ENCODE measurements at places on chromosomes 16 and 17.
A peak's percentile ranks its signal among the peaks of the same experiment; 100 is the strongest.

DNA sequence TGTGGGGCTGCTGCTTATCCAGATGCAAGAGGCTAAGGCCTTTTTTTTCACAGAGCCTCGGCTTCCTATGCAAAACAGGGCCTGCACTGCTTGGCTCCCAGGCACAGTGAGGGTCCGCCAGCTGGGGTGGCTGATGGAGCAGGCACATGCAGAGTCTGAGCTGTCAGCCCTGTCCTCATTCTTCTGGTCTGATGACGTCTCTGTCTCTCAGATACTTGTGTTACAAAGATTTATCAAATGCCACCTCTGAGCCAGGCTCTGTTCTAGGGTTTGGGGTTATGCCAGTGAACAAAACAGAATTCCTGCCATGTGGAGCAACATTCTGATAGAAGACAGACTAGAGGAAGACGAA, 4.8 kb downstream of the RNF40 start:
- no peak for DNase-seq

- peak; percentile 36 for DNase-seq
These were observed 4.6 kb downstream of the UNC119 start for GRCh38 chr17:28547623-28548416.

GRCh38 chr16:425740-426114, 278 bp downstream of the RAB11FIP3 start:
- no peak for DNase-seq

GRCh38 chr17:61310590-61310989, 89.1 kb upstream of the TBX2 start:
- no peak for DNase-seq

- DNase-seq = no peak
These were observed 343.8 kb downstream of the SNX29 start for GRCh38 chr16:12320298-12320706.

- DNase-seq = peak; percentile 94
These were observed 8.6 kb downstream of the KDM6B start for GRCh38 chr17:7842380-7843256.

GRCh38 chr17:3903051-3903825, 10.4 kb upstream of the CAMKK1 start:
- DNase-seq = no peak

GRCh38 chr16:60137891-60138290, 1403.8 kb upstream of the GOT2 start:
- no peak for DNase-seq

- DNase-seq = no peak
These were observed 480.2 kb upstream of the ERCC4 start for GRCh38 chr16:13439766-13440165.

- no peak for DNase-seq
These were observed 81.2 kb upstream of the ATP2A3 start for GRCh38 chr17:4045487-4045886.

GRCh38 chr17:7502987-7503386, 18.8 kb downstream of the POLR2A start:
- no peak for DNase-seq

GRCh38 chr16:55898592-55898991, 23.4 kb upstream of the CES5A start:
- no peak for DNase-seq

DNA sequence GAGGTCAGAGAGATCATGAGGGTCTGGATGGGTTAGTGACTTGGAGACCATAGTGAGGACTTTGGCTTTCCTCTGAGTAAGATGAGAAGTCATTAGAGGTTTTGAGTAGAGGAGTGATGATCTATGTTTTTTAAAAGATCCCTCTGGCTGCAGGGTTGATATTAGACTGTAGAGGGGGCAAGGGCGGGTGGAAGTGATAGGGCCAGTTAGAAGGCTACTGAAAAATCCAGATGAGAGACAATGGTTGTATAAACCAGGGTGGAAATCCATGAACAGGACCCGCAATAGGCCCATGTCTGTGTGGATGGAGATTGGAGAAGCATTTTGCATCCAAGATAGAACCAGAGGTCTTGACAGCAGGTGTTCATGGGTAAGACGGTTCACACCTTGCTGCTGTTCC, 9.8 kb downstream of the ITGAL start:
- DNase-seq = no peak

GRCh38 chr17:2239882-2240430, 63.6 kb downstream of the SMG6 start:
- no peak for DNase-seq

DNA sequence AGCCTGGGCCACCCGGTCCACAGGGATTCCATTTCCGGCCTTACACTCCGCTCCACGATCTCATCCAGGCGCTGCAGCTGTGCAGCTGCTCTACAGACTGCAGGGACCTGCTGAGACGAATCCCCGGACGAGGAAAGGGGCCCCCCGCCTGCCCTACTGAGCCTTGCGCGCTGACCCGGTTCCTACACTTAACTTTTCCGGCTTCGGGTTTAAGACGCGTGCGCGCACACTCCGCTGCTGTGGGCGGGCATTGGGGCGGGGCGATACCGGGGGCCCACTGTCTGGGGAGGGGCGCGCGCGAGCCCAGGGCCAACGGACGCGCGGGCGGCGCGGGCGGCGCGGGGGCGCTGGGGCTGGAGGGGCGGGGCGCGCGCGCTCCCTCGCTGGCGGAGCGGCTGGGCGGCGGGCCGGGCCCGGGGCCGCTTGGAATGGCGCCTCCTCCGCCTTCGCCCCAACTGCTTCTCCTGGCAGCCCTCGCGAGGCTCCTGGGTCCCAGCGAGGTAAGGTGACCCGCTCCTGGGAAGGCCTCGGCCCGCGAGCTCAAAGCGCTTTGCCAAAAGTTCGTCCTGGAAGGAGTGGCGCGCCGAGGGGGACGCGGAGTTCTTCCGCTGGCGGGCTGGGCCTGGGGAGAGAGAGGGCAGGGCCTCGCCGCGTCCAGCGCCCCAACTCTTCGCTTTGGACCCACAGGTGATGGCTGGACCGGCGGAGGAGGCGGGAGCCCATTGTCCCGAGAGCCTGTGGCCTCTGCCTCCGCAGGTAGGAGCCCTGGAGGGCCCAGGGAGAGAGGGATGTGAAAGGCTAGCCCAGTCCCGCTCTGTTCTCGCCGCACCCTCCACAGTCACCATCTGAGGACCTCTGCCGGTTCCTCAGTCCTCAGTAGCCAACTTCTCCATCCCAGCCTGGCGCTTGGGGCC, at the start of gene TP53I13:
Gene TP53I13, plus strand, starts transcription at position 371 of the 914 bp plus-strand sequence. Its CDS starts 58 bp downstream, at position 429.
- peak; percentile 82 for DNase-seq

DNA sequence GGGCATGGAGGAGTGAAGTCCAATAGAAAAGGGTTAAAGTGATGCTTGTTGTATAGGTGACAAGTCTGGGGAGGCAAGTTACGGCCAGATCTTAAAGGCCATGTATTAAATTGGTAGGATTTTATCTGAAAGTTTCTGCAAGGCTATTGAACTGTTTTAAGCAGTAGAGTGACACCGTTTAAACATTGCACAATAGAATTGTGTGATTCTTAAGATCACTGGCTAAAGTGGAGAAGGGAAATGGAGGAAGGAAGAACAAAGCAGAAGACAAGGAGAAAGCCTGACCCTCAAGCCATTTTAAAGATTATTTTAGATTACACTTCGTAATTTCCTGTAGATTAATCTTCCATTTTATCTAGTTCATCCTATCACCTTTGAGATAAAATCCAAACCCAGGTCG, 5.6 kb upstream of the MPHOSPH6 start:
- no peak for DNase-seq

DNA sequence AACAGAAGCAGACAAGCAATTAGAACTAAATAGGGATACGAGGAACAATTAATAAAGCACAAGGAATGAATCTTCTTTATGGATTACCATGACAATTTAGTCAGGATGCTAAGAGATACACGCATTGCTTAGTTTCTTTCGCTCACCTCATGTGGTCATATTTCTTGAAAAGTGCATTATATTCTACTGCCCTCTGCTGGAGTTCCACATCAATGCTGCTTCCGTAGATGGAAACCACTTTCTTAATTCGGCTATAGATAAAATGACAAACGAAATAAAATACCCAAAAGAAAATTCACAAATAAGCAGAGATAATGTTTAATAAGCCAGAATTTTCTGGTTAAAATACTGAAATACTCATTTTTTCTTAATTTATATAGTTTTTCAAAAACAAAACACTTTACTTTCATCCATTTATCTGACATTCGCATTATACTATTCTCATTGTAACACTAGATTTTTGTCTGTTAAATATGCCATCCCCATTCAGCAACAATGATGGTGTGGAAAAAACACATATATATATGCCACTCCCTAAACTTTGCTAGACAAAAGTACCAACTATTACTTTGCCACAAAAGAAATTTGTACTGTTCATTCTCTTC, 22.0 kb upstream of the PHLPP2 start:
- peak; percentile 45 for DNase-seq

- DNase-seq = no peak
These were observed at the start of gene ARHGAP27 for GRCh38 chr17:45432405-45433158. Gene ARHGAP27 (minus strand): TSS chr17:45432870. CDS start chr17:45430279, 2,591 bp downstream.

DNA sequence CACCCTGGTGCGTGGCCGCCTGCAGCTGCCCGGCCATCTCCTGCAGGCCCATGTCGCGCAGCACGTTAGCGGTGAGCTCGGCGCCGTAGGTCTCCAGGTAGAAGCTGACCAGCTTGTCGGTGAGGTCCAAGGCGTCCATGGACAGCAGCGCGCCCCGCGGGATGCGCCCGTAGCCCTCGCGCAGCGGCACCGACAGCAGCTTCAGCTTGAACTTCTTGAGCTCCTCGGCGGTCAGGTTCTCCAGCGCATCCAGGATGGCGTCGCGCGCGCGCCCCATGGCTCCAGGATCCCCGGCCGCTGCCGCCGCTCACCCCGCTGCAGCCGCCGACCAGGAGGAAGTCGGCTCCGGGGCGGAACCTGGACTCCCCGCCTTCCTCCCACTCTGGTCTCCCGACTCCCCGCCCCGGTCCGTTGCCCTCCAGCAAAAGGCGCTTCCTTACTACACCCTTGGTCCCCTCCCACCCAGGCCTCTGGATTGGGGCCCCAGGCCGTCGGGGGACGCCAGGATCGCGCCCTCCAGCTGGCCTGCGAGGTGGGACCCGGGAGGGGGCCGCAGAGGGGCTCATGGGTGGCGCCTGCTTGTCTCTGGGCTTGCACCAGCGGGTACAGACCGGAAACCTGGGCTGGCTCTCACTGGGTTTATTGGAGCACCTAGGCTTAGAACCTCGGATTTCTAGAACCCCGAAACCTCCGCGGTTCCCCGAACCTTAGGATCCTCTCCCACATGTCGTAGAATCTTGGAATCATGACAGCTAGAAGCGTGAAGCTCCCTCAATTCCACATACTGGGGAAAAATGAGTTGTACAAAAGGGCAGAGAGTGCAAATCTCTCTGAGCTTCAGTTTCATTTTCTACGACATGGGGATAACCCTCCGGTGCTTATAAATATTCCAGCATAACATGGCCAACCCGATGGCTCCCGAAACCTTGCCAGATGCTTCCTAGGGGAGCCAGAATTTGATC, at the start of gene PYCARD:
Gene PYCARD, minus strand, starts transcription at position 347 of the 962 bp plus-strand sequence. Its CDS starts 70 bp downstream, at position 277.
- DNase-seq = peak; percentile 46

- DNase-seq = no peak
These were observed 45.2 kb upstream of the STAC2 start for GRCh38 chr17:39270923-39271322.

DNA sequence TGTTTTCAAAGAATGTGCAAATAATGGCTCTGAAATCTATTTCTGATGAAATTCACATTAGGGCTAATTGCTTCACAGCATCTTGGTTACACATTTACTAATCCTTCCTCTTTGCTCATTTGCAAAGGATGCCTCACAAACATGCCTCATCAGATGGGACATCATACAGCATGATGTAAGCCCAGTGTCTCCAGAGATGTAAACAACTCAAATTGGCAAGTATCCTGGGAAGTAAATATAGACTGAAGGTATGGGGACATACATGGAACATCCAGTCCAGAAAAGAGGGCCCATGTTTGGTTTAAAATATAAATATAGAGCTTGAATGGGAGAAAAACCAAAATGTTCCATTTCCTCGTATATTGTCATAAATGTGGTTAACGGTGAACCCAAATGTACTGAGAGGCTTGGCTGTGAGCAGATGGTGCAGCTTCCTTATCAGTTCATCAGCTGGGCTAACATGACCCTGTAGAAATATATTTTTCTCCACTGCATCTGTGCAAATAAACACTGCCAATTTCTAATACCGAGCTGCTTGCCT, 142.9 kb upstream of the NUDT7 start:
- DNase-seq = no peak

DNA sequence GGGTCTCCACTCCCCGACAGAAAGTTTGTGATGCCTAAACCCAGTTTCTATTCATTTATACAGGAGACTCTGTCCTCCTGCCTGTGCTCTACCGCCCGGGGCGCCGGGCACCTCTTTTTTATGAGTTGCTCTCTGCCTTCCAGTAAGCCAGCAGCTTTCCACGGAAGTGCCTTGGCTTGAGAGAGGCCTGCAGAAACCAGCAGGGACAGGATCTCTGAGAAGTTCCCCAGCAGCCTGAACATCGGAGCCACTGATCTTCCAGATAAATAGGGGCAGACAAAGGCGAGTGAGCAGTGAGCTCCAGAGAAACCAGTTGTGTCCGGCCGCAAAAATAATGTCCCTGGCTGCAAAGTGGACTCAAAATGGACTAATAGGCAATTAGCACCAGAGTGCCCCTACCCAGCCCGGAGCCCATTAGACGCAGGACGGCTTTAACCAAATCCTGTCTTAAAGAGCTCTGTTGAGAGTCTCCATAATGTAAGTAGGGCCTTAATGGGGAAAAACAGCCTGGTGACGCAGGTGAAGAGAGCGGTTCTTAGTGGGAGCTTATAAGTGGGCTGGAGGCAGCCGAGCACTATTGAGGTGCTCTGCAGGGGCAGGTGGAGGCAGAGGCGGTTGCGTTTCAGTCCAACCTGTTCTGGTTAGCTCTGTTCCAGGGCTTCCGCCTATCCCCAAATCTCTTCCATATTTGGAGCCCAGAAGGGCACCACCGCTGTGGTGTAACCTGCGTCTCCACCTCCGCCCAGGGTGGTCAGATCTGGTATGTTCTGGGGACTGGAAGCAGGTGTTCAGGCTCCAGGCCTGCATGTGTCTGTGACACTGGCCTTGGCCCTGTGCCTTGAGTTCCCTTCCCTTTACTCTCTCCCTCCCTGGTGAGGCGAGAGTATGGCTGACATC, 74.1 kb downstream of the NT5M start:
- DNase-seq = no peak

DNA sequence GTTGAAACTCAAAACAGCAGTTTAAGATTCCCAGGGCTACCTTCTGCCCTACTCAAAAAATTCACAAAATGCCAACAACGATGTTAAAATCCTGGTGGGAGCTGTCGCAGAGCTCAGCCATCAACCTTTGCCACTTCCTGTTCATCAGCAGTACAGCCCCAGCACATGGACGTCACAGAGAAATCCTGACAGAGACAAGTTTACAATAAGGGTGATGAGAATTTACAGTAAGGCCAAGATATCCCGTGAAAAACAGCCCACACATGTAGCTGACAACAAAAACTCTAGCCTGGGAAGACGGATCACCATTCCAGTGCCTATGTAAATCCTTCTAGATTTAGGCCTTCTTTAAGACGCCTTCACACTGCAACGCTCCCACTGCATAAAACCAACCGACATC, 18.8 kb downstream of the USP22 start:
- DNase-seq = no peak

Data from CD4-positive, alpha-beta memory T cell (primary cell).